Coronary artery (tissue), 2 donors: ENCODE measurements at places on chromosomes 16 and 17.

DNA sequence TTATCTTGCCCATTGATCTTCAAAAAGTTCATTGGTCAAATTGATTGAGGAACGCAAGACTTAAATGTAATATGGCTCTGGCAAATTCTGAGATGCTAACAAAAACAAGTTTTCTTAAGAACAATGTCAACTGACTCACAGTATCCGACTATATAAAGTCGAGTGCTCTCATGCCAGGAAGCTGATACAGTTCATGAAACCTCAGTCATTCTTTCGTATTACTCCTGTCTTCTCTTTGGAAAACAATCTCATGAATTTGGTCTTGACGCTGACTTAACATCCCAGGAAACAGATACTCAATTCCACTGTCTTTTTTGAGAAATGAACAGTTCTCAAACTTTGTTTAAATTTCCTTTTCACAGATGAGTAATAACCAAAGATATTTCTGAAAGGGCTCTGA, 704.9 kb downstream of the MAF start:
- no peak for DNase-seq

- DNase-seq: no peak
Observed at GRCh38 chr16:80573700-80574120, 32.9 kb downstream of the DYNLRB2 start.

GRCh38 chr17:30337393-30337999, 3.6 kb upstream of the TMIGD1 start:
- no peak for DNase-seq

DNA sequence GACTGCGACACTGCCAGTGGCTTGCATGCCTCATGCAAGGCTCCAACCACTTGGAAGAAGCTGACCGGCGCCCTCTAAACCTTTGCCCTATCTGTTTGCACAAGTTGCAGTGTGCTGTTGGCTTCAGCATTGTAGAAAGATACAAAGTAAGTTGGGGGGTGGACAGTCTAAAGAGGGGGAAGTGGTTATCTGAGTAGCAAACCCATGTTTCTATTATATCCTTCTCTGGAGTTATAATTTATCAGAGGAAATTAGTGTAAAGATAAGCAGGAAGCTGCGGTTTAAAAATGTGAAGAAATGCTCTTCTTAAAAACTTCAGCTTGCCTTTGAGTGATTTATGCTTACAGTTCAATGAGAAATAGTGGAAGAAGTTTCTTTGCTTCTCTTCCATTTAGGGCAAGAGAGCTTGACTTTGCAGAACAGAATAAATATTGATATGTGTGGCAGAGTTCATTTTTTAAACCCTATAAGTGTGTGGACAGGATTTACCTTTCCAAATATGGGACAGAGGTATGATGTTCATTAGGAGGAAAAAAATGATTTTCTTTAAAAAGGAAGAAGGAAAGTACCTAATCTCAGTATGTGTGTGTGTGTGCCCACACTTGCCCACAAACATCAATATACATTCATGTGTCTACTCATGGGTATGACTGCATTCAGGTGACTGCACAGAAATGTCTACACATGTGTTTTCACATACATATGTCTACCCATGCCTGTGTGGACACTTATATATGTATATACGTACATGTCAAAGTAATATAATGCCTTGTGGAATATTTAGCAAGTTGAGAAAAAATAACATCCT, 8.1 kb downstream of the AMZ2 start:
- no peak for DNase-seq

- DNase-seq: no peak
Observed at GRCh38 chr16:84605339-84605848, 12.5 kb downstream of the COTL1 start.

GRCh38 chr17:68346448-68346847, 55.2 kb downstream of the ARSG start:
- no peak for DNase-seq

DNA sequence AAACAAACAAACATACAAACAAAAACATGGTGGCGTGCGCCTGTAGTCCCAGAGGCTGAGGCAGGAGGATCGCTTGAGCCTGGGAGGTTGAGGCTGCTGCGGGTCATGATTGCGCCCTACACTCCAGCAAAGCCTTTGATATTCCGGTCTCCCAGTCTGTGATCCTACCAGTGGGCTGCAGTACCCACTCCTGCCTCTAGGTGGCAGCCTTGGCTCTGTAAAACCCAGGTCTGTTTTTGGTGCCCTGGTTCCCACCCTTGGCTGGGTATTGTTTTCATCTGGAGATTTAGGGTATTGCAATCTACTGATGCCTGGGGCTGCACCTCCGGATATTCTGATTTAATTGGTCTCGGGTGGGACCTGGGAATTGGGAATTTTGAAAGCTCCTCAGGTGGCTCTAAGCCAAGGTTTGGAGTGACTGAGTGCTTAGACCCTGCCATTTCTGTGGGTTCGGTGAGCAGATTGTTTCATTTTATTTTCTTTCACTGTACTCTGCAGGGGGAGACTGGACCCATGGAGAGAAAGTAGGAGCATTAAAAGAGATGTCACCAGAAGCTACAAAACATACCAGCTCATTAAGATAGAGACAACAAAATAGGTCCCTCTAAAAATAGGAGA, 40.5 kb downstream of the MYH3 start:
- no peak for DNase-seq

- no peak for DNase-seq
Observed at GRCh38 chr17:10628756-10629155, 28.4 kb downstream of the MYH3 start.

DNA sequence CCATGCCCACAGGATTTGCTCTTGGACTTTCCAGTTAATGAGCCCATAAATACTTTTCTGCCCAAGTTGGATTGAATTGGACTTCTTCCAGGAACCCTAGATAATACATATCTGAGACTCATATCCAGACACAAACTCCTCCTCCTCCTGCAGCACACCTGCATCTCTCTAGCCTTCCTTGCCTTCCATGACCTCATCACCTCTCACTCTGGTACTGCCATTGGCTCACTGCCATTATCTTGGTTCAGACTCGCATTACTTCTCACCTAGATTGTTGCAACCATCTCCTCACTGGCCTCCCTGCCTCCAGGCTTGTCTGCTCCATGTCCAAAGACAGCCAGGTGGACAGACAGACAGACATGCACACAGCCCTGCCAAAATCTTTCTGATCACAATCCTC, 4.8 kb upstream of the SYT17 start:
- DNase-seq: no peak

DNA sequence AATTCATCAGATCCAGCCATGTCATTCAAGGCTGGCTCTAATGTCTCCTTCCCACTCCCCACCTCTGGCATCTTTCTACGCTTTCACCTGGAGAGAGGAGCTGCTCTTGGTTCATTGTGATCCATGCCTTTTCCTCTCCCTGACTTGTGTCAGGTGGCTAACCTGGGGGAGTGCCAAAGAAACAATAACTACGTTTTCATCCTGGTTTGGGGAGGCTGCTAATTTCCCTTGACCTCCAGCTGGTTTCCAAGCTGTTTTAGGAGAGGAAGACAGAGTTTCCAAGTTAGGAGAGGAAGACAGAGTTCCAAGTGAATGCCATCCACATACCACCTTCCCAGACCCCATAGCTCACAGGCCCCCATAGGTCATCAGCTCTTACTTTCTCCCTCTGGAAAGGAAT, 40.0 kb upstream of the HLF start:
- no peak for DNase-seq

DNA sequence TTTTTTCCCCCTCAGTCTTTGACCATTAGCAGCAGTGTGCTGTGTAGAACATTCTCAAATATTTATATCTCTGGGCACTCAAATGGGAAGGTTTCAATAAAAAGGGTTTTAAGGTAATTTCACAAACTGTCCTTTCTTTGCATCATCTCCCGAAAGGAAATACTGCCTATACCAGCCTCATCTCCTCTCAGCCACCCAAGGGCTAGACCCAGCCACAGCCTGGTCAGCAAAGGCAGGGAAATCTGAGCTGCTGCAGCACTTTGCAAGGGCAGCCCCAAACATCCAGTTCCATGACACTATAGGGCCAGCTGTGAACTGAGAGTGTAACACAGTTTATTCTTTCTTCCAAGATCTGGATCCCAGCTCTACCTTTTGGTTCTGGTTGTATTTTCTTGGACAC, 28.9 kb downstream of the TMEM11 start:
- no peak for DNase-seq

DNA sequence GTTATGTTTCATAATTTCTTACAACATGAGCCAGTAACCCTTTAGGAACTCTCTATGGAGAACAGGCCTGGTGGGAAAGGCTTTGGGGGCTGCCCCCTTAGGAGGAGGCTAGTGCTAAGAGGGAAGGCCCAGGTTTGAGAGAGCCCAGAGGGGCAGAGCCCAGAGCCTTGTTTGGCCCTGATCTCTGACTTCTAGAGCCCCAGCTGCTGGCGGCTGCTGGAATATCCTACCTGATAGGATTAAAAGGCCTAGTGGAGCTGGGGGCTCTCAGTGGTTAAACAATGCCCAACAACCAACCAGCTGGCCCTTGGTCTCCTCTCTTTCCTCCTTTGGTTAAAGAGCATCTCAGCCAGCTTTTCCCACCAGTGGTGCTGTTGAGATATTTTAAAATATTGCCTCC, 54.1 kb downstream of the IGF2BP1 start:
- DNase-seq: no peak
